Neuronal stem cell (in vitro differentiated cells): ENCODE measurements at places on chromosomes 2 and 18.

DNA sequence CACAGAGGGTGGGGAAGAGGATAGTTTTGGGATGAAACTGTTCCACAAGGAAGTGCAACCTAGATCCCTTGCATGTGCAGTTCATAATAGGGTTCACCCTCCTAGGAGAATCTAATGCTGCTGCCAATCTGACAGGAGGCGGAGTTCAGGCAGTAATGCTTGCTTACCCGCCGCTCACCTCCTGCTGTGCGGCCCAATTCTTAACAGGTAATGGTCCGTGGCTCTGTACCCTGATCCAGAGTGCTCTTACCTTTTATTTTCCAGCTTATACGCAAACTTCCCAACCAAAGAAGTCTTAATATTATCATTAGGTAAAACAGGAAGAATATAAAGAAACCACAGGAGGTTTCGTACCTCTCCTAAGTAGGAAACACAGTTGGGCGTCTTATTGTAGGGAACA, 82.7 kb upstream of the CD302 start:
- H3K27me3 ChIP-seq: peaks cover 5% of the 10 kb centered on the region
- H3K4me3 ChIP-seq: no peak overlapping the region
- DNase-seq: no peak
- H3K36me3 ChIP-seq: no peaks in the 10 kb centered on the region
- H3K4me1 ChIP-seq: peaks cover 2% of the 10 kb centered on the region

DNA sequence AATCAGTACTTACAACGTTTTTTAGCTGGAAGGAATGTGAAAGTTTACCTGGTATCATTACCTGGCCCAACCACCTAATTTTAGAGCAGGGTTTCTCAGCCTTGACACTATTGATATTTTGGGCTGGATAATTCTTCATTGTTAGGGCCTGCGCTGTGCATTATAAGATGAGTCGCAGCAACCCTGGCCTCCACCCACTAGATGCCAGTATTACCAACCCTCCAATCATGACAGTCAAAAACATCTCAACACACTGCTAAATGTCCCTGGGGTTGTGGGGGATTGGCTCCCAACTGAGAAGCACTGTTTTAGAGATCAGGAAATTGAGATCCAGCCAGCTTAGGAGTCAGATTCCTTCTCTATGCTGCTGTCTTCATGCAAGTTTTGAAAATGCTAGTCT, 265.3 kb upstream of the TCF4 start:
- H3K4me3 ChIP-seq: no peak overlapping the region
- no peak for DNase-seq

- no peaks in the 10 kb centered on the region for H3K4me1 ChIP-seq
- no peak overlapping the region for H3K27ac ChIP-seq
These were observed 100.6 kb downstream of the UPP2 start for GRCh38 chr2:158202161-158202815.

GRCh38 chr18:10032331-10033015, 118.7 kb downstream of the VAPA start:
- DNase-seq: peak; percentile 36
- H3K4me3 ChIP-seq: no peak overlapping the region
- peaks cover 11% of the 10 kb centered on the region for H3K4me1 ChIP-seq

GRCh38 chr18:75088021-75088506, 120.9 kb downstream of the PTGR3 start:
- no peak overlapping the region for H3K4me3 ChIP-seq
- no peaks in the 10 kb centered on the region for H3K27me3 ChIP-seq
- no peaks in the 10 kb centered on the region for H3K36me3 ChIP-seq
- no peak overlapping the region for H3K27ac ChIP-seq

DNA sequence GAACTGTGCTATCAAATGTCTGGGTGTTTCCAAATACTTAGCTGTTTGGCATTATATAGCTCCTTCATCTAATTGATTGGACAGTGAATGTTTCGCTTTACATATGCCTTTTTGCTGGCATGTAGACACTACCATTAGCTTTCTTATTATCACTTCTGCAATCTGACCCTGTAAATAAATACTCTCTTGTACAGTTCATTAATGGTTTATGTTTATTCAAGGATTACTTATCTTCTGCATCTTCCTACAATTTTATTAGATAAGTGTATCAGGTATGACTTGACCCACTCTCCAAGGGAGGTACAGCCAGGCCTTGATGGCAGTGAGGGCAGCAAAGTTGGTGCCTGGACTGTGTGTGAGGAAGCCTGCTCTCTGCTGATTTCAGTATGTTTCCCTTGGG, 614.1 kb upstream of the SETBP1 start:
- H3K36me3 ChIP-seq: no peaks in the 10 kb centered on the region
- DNase-seq: no peak
- no peaks in the 10 kb centered on the region for H3K4me1 ChIP-seq

- H3K4me3 ChIP-seq: no peak overlapping the region
- no peak for DNase-seq
These were observed 13.8 kb downstream of the EHD3 start for GRCh38 chr2:31247711-31248110.

- H3K27me3 ChIP-seq: no peaks in the 10 kb centered on the region
- peaks cover 10% of the 10 kb centered on the region for H3K4me1 ChIP-seq
- no peak overlapping the region for H3K4me3 ChIP-seq
These were observed 163.5 kb upstream of the CXCR4 start for GRCh38 chr2:136281281-136282114.

DNA sequence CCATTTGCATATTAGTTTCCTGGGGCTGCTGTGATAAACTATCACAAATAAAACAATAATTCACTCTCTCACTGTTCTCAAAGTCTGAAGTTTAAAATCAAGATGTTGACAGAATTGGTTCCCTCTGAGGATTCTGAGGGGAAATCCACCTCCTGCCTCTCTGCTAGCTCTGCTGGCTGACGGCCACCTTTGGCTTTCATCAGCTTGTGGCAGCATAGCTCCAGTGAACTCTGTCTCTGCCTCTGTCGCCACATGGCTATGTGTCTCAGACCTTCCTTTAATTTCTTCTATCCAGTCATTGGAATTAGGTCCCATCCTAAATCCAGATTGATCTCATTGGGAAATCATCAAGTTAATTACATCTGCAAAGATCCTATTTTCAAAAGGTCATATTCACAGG, 38.9 kb upstream of the TRIM43 start:
- no peak overlapping the region for H3K4me3 ChIP-seq
- no peaks in the 10 kb centered on the region for H3K36me3 ChIP-seq
- H3K4me1 ChIP-seq: no peaks in the 10 kb centered on the region
- H3K27me3 ChIP-seq: no peaks in the 10 kb centered on the region

GRCh38 chr2:220181165-220181564, 553.7 kb downstream of the SLC4A3 start:
- H3K4me1 ChIP-seq: peaks cover 5% of the 10 kb centered on the region
- H3K27me3 ChIP-seq: no peaks in the 10 kb centered on the region
- no peak overlapping the region for H3K4me3 ChIP-seq
- no peak for DNase-seq

- DNase-seq: no peak
- H3K27me3 ChIP-seq: no peaks in the 10 kb centered on the region
- H3K36me3 ChIP-seq: no peaks in the 10 kb centered on the region
These were observed 558.8 kb upstream of the CDH2 start for GRCh38 chr18:28735731-28736130.

DNA sequence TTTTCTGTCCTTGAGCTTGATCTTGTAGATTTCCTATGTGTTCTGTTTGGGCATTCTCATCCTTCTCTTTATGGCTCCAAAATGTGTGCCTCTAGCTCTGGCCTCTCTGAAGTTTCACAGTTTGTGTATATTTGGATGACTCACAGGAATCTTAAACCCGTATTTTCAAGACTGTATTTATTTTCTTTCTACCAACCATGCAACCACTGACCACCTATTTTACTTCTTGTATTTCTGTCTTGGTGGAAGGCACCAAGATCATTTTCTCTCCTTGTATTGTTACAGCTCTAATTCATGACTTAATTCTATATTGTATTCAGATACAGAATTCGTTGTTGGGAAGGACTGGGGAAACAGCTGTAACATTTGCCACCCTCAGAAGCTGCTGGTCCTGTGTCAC, 39.5 kb downstream of the ACSL3 start:
- no peak overlapping the region for H3K4me3 ChIP-seq
- H3K4me1 ChIP-seq: no peaks in the 10 kb centered on the region
- no peak overlapping the region for H3K27ac ChIP-seq
- peaks cover 59% of the 10 kb centered on the region for H3K36me3 ChIP-seq
- H3K27me3 ChIP-seq: no peaks in the 10 kb centered on the region

DNA sequence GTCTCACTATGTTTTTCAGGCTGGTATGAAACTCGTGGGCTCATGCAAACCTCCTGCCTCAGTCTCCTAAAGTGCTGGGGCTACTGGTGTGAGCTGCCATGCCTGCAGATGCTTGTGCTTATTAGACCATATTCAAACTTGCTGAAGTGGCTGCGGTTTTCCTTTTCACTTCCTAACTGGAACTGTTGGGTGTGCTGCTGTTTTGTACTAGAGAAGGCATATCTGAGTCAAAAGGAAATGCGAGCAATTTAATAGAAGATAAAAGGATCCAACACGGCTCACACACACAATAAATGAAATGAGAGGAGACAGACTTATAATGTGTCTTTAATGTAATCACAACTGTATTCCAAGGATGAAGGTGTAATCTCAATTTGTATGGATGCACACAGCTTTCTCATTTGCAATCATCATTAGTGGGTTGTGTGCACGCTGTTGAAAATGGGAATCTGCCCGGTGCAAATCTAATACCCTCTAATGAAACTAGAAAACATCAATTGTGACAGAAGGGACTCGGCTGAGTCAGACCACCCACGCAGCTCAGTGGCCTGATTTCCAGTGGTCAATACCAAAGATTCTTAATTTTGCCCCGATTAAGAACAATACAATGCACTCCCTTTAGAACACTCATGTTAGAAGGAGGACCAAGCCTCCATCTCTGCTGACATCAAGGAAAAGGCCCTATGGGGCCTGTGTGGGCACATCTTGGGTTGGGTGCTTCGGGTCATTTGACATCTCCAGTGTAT, 532.7 kb downstream of the TDRD15 start:
- no peak for DNase-seq
- no peaks in the 10 kb centered on the region for H3K27me3 ChIP-seq
- no peak overlapping the region for H3K27ac ChIP-seq
- H3K36me3 ChIP-seq: no peaks in the 10 kb centered on the region

GRCh38 chr2:227627769-227628168, 10.5 kb downstream of the SCYGR4 start:
- H3K4me1 ChIP-seq: no peaks in the 10 kb centered on the region
- H3K4me3 ChIP-seq: no peak overlapping the region
- no peak overlapping the region for H3K27ac ChIP-seq
- no peaks in the 10 kb centered on the region for H3K27me3 ChIP-seq

DNA sequence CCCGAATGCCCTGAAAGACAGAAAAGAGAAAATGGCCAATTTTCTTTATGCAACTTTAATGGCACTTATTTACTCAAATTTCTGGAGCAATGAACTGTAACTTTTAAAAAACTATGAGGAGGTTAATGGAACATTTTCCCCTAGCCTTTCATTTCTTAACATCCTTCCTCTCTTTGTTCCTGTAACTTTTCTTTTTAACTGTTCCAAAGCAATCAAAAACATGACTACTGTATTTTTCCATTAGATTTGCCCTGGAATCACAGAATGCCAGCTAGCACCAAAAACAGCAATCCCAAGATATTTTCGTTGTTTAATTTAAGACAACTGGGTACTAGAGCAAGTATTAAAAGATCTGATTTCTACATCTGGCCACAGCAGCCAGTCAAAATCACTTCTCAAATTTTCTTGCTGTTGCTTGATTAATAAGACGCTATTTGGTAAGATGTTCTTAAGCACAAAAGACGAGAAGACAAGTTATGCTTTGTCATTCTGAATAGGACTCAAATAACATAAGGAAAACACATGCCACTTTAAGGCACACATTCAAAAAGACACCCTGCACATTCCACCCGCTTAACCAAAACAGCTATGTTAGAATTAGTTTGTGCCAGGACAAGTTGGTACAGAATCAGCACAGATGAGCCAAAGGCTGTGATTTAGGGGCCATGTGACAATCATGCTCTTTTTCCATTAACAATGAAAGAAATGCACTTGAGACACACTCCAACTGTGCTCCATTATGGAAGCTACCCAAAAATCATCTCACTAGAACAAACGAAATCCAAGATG, 3.6 kb downstream of the STARD7 start:
- no peak overlapping the region for H3K27ac ChIP-seq
- no peaks in the 10 kb centered on the region for H3K27me3 ChIP-seq
- H3K4me3 ChIP-seq: no peak overlapping the region
- no peak for DNase-seq
- H3K36me3 ChIP-seq: no peaks in the 10 kb centered on the region

DNA sequence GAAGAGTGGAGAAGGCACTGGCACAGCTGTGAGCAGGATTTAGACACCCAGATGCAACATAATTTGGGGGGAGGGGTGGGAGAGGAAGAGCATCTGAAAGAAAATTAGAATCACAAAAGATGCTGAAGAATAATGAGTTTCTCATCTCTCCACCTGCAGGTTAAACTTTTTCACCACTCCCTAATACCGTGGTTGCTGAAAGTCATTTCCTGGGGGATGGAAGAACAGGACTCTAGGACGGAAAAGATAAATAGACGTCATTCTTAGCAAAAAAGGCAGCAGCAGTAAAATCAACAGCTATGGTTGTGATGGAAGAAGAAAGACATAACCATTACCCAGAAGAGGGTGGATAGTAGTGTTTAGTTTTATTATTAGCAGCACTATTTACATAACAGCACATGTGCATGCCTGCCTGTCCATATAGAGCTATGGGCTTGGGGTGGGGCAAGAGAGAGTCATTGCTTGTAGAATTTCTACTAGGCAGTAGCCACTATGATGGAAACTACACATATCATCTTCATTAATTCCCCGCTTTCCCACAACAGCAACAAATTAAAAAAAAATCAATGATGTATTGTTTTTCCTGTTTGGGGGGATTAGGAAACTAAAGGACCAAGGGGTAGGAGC, 212.2 kb downstream of the TRIB2 start:
- no peaks in the 10 kb centered on the region for H3K36me3 ChIP-seq
- H3K4me3 ChIP-seq: no peak overlapping the region
- no peak overlapping the region for H3K27ac ChIP-seq
- H3K4me1 ChIP-seq: peaks cover 20% of the 10 kb centered on the region

GRCh38 chr2:49973917-49974368, 819.6 kb upstream of the FSHR start:
- peak overlapping the region; percentile 20 for H3K4me3 ChIP-seq
- no peaks in the 10 kb centered on the region for H3K36me3 ChIP-seq
- peak overlapping the region; percentile 47 for H3K27ac ChIP-seq
- no peaks in the 10 kb centered on the region for H3K4me1 ChIP-seq
- no peaks in the 10 kb centered on the region for H3K27me3 ChIP-seq

- H3K4me1 ChIP-seq: no peaks in the 10 kb centered on the region
- H3K27me3 ChIP-seq: no peaks in the 10 kb centered on the region
- H3K36me3 ChIP-seq: no peaks in the 10 kb centered on the region
- no peak overlapping the region for H3K4me3 ChIP-seq
These were observed 417.6 kb downstream of the SUCLG1 start for GRCh38 chr2:84041506-84041905.
